Myocyte (in vitro differentiated cells): ENCODE measurements at places on chromosomes 3 and 15.

DNA sequence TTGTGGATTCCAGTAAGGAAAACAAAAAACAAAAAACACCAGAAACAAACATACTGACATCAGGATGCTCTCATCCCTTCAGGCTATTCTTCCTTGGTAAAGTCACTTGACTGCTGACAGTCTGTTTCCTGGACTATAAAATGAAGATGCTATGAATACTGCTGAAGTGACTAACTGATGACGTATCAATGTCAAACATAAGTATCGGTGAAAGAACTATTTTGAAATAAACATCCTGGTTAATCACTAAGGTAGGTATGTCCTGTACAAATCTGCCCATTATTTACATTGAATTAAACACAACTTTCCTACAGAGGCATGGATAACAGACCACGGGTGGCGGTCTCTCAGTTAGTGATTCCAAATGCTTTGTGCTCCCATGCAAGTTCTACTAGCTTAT lies 45.9 kb downstream of the CHAC1 start:
- DNase-seq = no peak

GRCh38 chr3:152858170-152858800 lies 23.4 kb downstream of the P2RY1 start:
- DNase-seq = no peak

- DNase-seq = no peak
Measured at GRCh38 chr3:168802766-168803165, 707.0 kb upstream of the GOLIM4 start.

DNA sequence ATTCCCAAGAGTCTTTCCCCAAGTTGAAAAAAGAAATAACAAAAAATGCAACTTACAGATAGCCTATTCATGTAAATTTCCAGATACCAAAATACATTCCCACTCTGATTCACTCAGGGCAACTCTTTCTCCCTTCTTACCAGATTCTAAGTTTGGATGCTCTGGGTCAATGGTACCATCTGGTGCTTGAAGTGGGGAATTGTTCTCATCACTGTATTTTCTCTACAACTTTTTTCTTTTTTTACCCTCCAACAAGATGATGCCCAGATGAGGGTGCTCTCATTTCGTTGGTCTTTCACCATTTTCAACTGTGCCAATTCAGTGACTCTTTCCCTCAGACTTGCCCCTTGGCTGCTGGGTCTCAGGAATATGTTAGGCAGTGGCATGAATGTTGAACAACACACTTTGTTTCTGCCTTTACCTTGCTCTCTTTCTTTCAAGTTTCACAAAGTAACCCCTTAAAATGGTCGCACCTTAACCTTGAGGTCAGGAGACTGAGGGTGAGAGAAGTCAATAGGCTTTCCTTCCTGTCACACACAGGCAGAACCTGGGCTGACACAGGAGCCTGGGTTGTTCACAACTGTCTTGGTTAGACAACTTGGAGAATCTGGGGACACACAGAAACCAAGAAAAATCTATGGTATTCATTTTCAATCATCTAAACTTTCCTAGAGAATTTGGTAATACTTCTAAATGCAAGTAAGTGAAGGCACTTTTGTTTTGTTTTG lies 330.7 kb upstream of the SLCO3A1 start:
- no peak for DNase-seq

GRCh38 chr3:159560214-159560979 lies 428.2 kb upstream of the IL12A start:
- DNase-seq = no peak

GRCh38 chr3:150545419-150546225 lies 674 bp downstream of the SERP1 start:
- no peak for DNase-seq

GRCh38 chr15:92101708-92102394 lies 248.3 kb downstream of the SLCO3A1 start:
- DNase-seq = no peak
